Osteocyte (in vitro differentiated cells): ENCODE measurements at places on chromosomes 5 and 9. TPM values are rescaled to one million over a fixed set of nuclear protein-coding genes. Genes with fewer than 3 reads are reported as not detected.

- H3K27me3 ChIP-seq = no peaks in the 10 kb centered on the region
- peak overlapping the region; percentile 11 for H3K4me3 ChIP-seq
- peaks cover 75% of the 10 kb centered on the region for H3K4me1 ChIP-seq
These were observed 74.9 kb upstream of the NIPAL4 start for GRCh38 chr5:157384971-157385709.

- DNase-seq = no peak
- no peak overlapping the region for H3K27ac ChIP-seq
- H3K4me3 ChIP-seq = no peak overlapping the region
- H3K27me3 ChIP-seq = no peaks in the 10 kb centered on the region
- no peaks in the 10 kb centered on the region for H3K36me3 ChIP-seq
These were observed 153.9 kb downstream of the PRELID2 start for GRCh38 chr5:145681216-145681615.

DNA sequence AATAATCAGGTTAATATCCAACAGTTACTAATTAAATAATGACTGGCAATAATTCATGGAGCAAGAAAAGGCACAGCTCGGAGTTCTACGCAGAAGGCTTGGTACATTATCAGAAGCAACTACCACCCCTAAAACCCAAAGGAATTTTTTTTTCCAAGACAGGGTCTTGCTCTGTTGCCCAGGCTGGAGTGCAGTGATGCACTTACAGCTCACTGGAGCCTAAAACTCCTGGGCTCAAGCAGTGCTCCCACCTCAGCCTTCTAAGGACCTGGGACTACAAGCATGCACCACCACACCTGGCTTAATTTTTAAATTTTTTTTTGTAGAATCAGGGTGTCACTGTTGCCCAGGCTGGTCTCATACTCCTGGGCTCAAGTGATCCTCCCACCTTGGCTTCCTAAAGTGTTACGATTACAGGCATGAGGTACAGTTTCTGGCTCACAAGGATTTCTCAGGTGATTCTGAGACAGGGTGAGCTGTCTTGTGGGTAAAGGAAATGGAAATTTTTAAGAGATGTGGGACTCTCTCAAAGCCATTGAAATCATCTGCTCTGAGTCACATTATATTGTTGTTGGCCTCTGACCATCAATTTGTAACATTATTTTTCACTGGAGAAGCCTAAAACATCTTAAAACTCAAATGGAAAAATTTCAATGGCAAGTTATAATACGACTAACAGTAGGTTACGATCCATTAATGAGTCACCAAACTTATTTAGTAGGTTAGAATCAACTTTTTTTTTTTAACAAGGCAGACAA, 19.7 kb upstream of the HSDL2 start:
- peaks cover 10% of the 10 kb centered on the region for H3K4me1 ChIP-seq
- H3K27me3 ChIP-seq = no peaks in the 10 kb centered on the region
- no peak for DNase-seq
- no peak overlapping the region for H3K4me3 ChIP-seq
- no peak overlapping the region for H3K27ac ChIP-seq

The IL9 gene
- total RNA-seq = not detected in 2 replicates

The WDR31 gene
- 2.2 and 3.4 TPM in 2 replicates for total RNA-seq
